ENCODE measurements at places on chromosomes 6 and 20.

GRCh38 chr6:16901306-16901705 is 140.0 kb upstream of the ATXN1 start:
- no peak for DNase-seq

GRCh38 chr20:1563598-1563997 is 6.1 kb upstream of the SIRPD start:
- DNase-seq, result no peak

DNA sequence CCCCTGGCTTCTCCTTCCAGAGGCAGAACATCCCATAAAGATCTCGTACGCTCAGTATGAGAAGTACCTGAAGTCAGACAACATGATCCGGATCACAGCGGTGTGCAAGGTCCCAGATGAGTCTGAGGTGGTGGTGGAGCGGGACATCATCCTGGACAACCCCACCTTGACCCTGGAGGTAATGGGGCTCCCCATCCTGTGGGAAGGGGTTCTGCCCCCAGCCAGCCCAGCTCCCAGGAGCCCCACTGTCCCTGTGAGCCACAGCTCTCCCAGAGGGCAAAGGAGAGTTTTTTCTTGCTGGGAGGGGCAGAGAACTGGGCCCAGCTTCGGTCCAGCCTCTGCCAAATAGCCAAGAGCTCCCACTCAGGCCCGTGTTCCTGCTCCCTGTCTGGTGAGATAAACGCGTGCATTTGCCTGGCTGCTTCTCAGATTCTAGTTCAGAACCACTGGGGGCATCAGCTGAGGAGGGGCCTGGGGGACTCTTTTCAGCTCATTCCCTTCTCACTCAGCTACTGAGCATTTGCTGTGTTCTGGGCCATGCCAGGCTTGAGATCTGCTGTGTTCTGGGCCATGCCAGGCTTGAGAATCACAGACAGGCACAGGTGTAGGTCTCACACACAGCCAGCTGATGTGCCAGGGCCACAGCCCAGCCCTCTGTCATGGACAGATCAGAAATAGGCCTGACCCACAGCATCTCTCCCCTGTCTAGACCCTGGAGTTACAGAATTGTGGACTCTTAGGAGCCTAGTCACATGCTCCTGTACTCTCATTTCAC is 39.5 kb downstream of the TGM3 start:
- DNase-seq, result no peak

DNA sequence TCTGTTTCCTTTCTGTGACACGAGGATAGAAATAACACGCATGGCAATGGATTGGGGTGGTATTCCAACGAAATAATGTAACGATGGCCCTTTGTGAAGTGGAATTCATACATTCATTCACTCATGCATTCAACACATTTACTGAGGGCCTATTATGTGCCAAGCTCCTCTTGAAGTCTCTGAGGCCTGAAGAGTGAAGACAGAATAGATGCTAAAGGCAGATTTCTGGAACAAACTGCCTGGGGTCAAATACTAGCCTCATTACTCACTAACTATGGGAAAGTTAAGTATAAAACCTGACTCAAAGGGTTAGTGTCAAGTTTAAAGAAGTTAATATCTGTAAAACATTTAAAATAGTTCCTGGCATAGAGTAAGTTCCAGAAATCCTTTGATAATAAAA is 279.6 kb upstream of the SULF2 start:
- DNase-seq, result peak; percentile 52

GRCh38 chr20:51460569-51461265 is 81.8 kb downstream of the NFATC2 start:
- DNase-seq, result no peak

- DNase-seq, result no peak
Observed at GRCh38 chr6:61606500-61606899, 679.5 kb downstream of the KHDRBS2 start.

DNA sequence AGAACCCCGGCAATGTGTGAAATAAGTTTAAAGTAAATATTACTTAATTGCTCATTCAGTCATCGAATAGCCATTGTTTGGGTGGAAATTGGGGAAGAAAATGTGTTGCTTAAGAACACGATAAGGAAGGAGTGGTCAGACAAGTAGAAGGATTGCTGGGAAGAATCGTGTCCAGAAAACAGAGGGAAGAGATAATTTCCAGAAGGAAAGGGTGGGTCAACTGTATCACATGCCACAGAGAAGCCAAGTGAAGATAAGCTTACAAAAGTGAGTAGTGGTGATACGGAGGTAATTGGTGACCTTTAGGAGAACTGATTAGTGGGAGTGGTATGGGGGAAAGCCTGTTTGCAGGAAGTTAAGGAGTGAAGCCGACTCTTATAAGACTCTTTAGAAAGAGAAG is 306.2 kb downstream of the SOX4 start:
- no peak for DNase-seq

DNA sequence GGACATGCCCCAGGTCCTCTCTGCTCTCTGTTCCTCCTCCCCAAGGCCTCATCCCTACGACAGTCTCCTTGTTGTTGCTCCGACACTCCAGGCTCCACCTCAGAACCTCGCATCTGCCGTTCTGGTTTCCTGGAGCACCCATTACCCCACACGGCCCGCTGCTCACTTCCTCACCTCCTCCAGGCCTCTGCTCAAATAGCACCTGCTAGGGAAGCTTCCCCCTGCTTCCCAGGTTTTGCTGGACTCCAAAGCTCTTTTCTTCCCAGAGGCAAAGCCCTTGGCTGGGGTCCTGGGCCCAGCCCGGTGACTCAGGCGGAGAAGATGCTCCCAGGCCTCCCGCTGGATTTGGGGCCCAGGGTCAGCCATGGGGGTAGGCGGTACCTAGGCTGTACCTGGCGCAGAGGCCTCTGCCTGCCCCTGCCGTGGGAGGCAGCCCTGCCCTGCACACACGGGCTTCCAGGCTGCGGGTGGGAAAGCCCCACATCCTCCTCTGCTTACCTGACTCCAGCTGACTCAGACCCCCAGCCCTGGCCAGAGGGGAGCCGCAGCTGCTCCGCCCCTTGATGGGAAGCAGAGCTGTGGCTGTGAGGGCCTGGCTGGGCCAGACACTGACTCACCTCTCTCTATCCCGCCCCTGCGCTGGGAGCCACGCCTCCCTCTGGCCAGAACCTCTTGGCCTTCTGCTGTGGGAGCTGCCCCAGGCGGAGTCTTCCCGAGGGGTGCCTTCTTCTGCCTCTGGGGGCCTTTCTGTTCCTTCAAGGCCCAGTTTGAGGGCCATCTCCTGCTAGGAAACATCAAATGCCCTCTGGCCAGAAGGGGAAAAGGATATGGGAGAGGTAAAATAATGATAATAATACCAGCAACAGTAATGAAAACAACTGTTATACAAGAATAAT is 130.5 kb downstream of the CEBPB start:
- DNase-seq, result peak; percentile 97

DNA sequence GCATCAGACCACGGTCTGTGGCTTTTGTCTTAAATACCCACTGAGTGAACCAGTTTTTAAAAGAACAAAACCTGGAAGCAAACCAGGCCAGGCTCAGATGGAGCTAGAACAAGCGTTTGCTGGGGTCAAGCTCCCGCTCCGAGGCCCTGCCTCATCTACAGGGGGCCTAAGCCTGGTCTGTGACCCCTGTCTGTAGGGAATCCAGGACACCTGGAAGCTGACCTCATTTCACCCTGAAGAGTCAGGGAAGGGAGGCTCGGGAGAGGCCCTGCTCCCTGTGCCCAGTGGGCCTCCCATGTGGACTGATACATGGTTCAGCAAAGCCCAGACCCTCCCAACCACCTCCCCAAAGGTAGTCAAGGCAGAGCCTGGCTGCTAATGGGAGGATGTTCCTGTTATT is 26.8 kb upstream of the DLGAP4 start:
- DNase-seq, result no peak

Measured in kidney glomerular epithelial cell (primary cell).